ENCODE measurements at places on chromosomes 13 and 19. TPM values are rescaled to one million over a fixed set of nuclear protein-coding genes. Genes with fewer than 3 reads are reported as not detected.

DNA sequence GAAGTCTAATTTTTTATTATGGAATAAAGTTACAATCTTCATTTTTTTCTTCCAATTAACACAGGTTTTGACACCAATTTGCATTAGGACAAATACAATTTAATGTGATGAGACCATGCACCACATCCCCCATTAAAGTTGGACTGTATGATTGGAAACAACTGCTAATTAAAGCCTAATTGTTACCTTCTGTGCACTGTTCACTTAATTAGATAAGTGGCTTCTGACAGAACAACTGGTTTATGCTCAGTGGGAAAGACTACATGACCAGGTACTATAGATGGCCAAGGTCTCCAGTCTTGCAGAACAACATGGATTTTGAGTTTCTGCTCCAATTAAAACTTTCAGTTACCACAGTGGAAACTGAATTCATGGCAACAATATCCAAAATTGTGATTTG lies 198.1 kb downstream of the FGF14 start:
- no peaks in the 10 kb centered on the region for H3K27me3 ChIP-seq
- H3K27ac ChIP-seq, result no peak overlapping the region
- H3K4me1 ChIP-seq, result no peaks in the 10 kb centered on the region

DNA sequence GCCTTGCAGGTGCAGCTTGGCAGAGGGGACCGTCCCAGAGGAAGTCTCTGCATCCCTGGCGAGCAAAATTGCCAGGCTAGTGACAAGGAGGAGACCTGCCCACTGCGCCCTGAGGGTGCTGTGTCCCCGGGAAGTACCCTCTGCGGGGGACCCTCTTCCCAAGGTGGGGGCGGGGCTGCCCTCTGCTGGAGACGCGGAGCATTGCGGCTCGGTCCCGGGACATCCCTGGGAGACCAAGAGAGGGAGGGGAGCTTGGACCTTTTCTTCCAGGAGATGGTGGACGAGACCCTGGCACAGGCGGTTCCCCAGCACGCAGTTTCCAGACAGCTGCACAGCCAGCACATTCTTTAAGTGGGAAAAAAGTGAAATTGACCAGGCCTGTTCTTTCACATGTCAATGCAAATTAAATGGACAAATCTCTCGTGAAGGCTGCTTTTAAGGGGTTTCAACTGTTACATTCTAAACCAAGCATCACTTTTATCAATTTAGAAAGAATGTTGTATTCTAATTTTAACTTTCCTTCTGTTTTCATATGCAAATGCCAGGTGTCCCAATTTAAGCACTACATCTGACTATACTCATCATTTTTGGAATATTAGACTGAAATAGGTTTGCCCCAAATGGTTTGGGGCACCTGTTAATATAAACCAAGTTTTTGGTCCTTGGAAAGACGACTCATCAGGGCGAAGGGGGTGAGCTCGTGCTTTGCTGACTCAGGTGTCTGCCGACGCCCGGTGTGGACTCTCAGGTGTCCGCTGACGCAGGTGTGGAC lies 60.7 kb downstream of the MCF2L start:
- H3K4me3 ChIP-seq, result no peak overlapping the region
- H3K27me3 ChIP-seq, result no peaks in the 10 kb centered on the region
- no peaks in the 10 kb centered on the region for H3K36me3 ChIP-seq

- no peak overlapping the region for H3K27ac ChIP-seq
- no peak overlapping the region for H3K4me3 ChIP-seq
- no peak for DNase-seq
- H3K4me1 ChIP-seq, result peaks cover 13% of the 10 kb centered on the region
Measured at GRCh38 chr13:19695829-19696228, 62.4 kb downstream of the MPHOSPH8 start.

DNA sequence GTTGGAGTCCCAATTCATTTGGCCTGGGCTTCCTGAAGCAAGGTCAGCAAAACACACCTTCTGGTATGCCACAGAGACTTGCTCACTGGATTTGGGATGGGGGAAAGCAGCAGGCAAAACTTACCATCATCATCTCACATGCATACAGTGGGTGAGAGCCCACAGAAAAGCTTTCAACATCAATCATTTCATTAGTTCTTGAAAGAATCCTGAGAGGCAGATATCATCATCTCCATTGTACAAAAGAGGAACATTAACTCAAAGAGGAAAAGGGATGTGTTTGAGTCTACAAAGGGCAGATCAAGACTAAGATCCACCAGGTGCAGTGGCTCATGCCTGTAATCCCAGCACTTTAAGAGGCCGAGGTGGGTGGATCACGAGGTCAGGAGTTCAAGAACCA lies 6.4 kb downstream of the WDR87 start:
- no peak overlapping the region for H3K27ac ChIP-seq
- H3K36me3 ChIP-seq, result no peaks in the 10 kb centered on the region
- H3K27me3 ChIP-seq, result no peaks in the 10 kb centered on the region
- DNase-seq, result no peak

GRCh38 chr19:45592366-45592765 lies 7.8 kb upstream of the OPA3 start:
- no peaks in the 10 kb centered on the region for H3K36me3 ChIP-seq
- no peak for DNase-seq
- peaks cover 4% of the 10 kb centered on the region for H3K4me1 ChIP-seq
- no peak overlapping the region for H3K27ac ChIP-seq

DNA sequence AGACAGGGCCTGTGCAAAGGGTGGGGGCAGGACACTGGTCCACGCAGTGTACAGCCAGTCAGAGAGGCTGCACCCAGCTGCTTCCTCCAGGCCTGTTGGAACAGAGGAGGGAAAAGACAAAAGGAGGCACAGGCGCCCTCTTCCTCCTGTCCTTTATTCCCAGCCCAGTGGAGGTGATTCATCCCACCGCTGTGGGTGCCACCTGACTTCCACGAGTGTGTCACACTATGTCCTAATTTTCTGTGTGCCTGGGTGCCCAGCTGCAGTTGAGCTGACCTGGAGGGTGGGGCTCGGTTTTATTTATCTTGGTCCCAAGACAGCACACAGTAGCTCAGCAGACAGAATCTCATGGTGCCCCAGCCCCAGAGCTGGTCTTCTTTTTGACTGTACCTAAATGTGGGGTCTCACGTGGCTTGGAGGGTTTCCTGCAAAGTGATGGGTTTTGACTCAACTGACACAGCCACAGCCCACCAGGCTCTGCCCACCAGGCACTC lies 9.0 kb downstream of the EPS15L1 start:
- no peak for DNase-seq
- H3K27ac ChIP-seq, result peak overlapping the region; percentile 63
- H3K4me3 ChIP-seq, result no peak overlapping the region

Gene CKM
- not detected for total RNA-seq

GRCh38 chr19:4304538-4305256 lies at the start of gene FSD1:
Gene FSD1 (plus strand): TSS chr19:4304598. CDS start chr19:4304747, 149 bp downstream.
- no peaks in the 10 kb centered on the region for H3K4me1 ChIP-seq
- DNase-seq, result peak; percentile 73
- no peak within 1 kb of the TSS for H3K27ac ChIP-seq
- H3K4me3 ChIP-seq, result peak within 1 kb of the TSS; percentile 39
- H3K27me3 ChIP-seq, result no peaks in the 10 kb centered on the region

Gene DPF1
- 5.0 TPM for total RNA-seq

Gene PROSER1
- 85.0 TPM for total RNA-seq

Gene TTC9B
- total RNA-seq, result not detected

GRCh38 chr19:45475537-45476291 lies 7.9 kb downstream of the FOSB start:
- 0 out of 2 replicates have a peak, but pooled peaks cover 4% of the 10 kb centered on the region for H3K4me1 ChIP-seq
- no peaks in the 10 kb centered on the region for H3K27me3 ChIP-seq
- H3K4me3 ChIP-seq, result no peak overlapping the region
- no peak overlapping the region for H3K27ac ChIP-seq

DNA sequence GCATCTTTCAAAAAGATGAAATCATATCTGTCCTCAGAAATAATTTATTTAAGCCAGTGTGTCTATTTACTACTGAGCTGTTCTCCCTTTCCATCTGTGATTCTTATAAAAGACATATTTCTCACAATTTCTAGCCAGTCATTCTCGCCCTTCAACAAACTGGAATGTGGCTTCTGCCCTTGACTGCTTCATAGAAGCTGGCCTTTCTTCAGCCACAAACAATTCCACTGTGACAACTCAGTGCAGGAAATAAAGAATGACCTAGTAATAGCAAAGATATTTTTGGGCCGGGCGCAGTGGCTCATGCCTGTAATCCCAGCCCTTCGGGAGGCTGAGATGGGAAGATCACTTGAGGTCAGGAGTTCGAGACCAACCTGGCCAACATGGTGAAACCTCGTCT lies 655.5 kb downstream of the PCDH9 start:
- H3K4me1 ChIP-seq, result no peaks in the 10 kb centered on the region
- no peaks in the 10 kb centered on the region for H3K27me3 ChIP-seq
- H3K4me3 ChIP-seq, result no peak overlapping the region
- no peaks in the 10 kb centered on the region for H3K36me3 ChIP-seq

DNA sequence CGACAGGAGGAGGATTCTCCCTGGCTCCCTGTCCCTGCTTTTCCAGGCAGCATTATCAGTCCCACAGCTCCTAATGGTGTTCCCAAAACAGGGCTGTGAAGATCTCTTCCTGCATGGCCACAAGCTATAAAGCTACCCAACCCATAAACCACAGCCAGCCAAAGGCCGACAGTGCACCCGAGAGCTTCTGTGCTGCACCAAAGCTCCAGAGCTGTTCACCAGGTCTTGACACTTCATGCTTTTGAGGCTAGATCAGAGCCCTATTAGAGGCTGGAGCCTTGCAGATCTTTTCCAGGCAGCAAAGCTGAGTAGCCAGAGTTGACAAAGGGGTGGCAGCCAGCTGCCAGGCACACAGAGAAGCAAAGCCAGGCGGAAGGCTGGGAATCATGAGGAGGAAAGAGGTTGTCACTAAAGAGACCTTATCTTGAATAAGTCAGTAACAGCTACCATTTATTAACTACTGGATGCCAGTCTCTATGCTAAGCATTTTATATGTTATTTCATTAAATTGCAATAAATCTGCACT lies 180.4 kb downstream of the KATNAL1 start:
- H3K36me3 ChIP-seq, result no peaks in the 10 kb centered on the region
- no peaks in the 10 kb centered on the region for H3K27me3 ChIP-seq
- H3K4me3 ChIP-seq, result no peak overlapping the region
- DNase-seq, result no peak
- no peak overlapping the region for H3K27ac ChIP-seq

DNA sequence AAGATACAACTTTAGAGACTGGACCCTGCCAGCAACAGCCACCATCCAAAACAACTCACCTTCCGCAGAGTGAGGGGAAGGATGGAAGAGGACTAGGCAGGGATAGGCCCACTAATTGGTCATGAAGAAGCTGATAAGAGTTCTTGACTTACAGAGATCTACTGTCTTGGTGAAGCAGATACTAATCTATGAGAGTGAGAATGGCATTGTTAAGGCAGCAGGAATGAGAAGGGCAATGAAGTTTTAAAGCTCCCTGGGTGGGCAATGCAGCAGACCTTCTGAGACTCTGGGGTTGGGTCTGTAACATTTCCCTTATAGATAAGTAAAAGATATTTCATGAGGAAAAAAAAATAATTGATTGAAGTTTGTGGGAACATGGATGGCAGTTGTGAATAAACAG lies 63.7 kb downstream of the KLF12 start:
- no peaks in the 10 kb centered on the region for H3K4me1 ChIP-seq

Gene AKT1S1
- total RNA-seq, result 77.6 TPM

Data from Caco-2 (cell line).